ENCODE measurements at places on chromosomes 6 and 20.
A peak's percentile ranks its signal among the peaks of the same experiment; 100 is the strongest.

GRCh38 chr6:117783279-117783678 is 108.0 kb downstream of the NUS1 start:
- no peak for DNase-seq

DNA sequence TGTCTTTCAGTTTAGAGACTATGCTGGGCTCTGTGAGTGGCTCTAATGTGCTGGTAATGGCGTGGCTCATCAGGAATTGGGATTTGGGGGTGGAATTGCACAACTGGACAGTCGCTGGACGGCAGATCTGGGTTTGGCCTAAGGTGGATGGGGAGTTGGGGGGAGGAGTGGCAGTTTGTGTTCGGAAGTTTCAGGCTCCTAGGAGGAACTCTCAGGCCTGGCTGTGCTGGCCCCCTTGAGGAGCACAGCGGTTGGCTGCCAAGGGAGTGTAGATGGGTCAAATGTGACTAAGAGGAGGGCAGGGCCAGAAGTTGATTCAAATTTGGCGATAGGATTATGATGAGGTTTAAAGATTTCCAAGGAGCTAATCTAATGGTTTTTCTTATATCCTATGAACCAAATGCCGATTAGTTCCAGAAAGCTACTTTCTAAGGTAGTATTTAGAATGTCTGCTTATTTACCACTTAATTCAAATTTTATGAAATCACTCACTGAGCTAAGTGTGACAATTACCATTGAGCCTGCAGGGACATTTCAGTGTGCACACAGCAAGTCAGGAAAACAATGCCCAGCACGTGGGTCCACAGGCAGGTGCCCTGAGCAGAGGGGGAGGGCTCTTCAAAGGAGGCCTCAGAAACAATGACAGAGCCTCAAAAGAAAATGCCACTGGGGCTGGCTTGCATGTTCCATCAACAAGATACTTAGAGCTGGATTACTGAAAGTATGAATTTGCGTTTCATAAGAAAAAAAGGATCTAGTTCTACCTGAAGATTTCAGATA is 111.0 kb downstream of the GJA10 start:
- DNase-seq = no peak

- no peak for DNase-seq
Measured at GRCh38 chr6:7200598-7201443, 93.1 kb downstream of the RREB1 start.

- DNase-seq = peak; percentile 61
Measured at GRCh38 chr20:20360464-20360863, 7.4 kb upstream of the INSM1 start.

GRCh38 chr6:35007016-35007415 is 118.0 kb downstream of the ANKS1A start:
- no peak for DNase-seq

GRCh38 chr20:52103913-52104545 is 87.5 kb downstream of the ZFP64 start:
- no peak for DNase-seq

GRCh38 chr6:15961635-15962448 is 167.0 kb upstream of the MYLIP start:
- DNase-seq = no peak

DNA sequence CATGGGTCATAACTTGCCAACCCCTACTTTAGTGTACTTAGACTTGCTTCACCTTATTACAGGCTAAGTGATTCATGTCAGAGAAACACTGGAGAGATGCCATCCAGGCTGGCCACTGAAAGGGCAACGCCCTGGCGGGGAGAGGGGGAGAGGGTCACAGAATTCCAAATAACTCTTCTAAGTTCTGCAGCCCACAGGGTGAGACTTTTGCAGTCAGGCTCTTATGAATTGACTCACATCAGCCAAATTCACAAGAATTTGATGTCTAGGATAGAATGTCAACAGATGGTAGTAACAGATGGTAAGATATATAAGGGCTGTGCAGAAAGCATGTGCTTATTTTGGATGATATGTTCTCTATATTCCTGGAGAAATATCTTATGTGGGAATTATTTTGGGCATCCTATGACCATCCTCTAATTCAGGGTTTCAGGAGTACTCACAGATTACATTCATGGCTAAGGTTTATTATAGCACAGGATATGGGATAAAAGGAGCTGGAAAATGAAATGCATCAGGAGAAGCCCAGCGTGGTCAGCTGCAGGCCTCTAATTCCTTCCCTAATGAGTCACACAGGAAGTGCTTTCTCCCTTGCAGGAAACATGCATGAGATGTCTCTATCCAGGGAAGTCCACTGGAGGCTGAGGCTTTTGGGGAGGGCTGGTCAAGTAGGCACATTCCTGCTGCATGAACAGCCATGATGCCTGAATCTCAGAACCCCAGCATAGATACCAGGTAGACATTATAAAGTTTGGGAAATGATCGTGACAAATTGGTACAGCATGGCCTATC is 58.7 kb upstream of the RIN2 start:
- peak; percentile 38 for DNase-seq

DNA sequence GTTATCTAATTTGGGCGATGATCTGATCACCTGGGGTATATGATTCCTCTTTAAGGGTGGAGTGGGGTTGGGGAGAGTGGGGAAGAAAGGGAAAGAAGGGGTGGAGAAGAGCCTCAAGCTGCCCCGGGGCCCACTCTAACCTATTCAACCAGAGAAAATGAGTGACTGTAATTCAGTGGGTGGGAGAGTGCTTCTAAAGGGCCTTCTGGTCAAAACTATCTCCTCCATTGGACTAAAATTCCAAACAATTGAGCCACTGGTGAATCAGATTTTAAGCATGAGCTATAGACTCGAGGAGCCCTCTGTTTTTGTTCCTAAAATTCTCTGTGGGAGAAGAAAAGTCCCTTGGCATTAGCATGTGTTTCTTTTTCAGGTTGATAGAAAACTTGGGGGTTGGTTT is 296.8 kb downstream of the CLIC5 start:
- DNase-seq = no peak

DNA sequence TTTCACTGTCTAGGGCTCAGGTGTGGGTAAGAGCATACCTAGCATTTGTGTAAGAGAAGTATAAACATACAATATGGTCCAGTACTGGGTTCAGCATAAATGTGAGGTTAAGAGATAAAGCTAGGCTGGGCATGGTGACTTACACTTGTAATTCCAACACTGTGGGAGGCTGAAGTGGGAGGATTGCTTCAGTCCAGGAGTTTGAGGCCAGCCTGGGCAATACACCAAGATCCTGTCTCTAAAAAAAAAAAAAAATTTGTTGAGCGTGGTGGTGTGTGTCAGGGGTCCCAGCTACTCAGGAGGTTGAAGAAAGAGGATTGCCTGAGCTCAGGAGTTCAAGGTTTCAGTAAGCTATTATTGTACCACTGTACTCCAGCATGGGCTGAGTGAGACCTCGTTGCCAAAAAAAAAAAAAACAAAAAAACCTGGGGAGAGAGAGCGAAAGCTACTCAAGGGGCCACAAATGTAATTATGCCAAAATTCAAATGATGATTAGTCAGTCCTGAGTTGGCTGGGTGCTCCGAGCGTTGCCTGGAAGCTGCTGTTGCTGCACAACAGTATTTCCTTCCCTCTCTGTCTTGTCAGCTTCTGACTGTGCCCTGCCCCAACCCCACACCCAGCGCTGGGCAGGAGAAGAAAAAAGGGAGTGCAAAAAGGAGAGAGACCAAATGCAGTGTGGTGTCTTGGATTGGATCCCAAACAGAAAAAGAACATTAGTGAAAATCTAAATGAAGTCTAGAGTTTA is 24.0 kb downstream of the CMTR1 start:
- no peak for DNase-seq

DNA sequence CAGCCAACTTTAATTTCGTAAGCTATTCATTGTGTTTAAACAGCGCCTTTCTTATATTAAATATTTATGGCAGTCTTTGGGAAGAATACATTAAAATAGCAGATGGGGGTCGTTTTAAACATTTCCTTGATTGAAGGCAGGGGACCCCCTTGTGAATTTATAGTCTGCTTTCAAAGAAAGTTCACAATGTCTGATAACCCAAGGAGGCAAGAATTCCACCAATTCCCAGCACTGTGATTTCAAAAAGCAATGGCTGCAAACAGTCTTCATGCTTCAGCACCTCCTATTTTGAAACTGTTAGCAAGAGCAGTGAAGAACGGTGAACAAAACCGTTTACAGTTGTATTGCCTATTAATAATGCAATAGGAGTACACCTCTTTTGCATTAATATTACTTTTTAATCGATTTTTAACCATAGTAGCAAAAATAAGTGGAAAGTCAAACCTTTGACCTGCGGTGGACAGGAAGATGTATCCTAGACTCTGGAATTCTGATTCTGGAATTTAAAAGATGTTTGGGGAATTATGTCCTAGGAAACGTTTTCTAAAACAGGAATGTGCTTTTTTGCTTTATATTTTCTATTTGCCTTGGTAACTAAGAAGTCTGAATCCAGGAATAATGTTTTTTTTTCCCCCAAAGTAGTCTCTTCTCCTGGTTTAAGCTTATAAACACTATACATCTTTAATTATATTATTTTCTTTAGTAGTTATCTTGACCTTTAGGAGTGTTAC is 393.0 kb downstream of the CDKAL1 start:
- DNase-seq = no peak

DNA sequence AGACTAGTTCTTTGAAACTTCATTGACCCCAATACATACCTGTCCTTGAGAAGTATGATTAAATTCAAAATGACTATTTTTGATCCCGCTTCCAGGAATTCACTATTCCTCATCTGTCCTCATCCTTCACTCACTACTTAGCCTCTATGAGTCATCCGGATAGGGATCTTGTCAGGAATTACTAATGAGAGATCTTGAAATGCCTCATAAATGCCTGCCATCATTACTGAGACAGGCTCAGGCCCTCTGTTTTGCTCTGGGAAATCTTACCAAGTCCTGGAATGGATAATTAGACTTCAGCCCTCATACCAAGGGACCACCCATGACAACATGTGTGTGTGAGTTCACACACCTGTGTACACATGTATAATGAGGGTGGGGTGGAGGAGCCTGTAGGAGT is 2.8 kb upstream of the CYP24A1 start:
- no peak for DNase-seq

DNA sequence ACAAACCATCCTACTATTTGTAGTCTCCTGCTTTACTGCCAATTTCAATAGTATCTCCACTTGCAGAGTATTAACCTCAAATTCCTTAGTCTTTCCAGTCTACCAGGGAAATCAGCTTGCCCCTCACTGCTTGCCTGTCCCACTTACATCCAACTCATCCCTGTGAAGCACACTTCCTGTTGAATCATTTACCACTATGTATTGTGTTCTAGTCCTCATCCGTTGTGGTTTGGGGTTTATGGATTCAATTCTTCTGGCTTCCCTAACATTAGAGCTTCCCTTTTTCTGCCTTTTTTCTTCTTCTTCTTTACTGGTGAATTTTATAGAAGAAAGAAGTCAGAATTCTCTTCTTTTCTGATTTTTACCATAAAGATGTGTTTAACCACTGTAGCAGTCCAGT is 5.1 kb upstream of the TXLNB start:
- no peak for DNase-seq

DNA sequence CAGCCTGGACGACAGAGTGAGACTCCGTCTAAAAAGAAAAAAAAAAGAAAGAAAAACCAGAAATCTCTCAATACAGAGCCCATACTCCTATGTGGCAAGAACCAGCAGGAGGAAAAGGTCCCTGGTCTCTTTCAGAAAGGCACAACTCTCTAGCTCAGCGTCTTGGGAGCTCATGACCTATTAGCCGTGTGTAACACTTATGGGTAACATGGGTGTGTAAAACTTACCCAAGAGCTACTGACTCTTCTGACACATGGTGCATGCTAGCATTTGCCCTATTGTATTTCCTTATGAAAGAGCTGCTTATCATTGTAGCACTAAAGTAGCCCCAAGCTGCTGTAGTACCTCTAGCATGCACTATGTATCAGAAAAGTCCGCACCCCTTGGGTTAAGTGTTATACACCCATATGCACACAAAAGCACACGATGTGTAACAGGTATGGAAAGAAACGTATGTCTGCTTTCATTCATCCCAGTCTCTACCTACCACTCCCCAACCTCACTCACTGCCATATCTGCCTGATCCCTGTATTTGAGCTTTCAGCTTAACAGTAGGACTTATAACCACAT is 85.4 kb downstream of the ZMYND8 start:
- no peak for DNase-seq

GRCh38 chr6:82195619-82196018 is 51.9 kb downstream of the IBTK start:
- no peak for DNase-seq

DNA sequence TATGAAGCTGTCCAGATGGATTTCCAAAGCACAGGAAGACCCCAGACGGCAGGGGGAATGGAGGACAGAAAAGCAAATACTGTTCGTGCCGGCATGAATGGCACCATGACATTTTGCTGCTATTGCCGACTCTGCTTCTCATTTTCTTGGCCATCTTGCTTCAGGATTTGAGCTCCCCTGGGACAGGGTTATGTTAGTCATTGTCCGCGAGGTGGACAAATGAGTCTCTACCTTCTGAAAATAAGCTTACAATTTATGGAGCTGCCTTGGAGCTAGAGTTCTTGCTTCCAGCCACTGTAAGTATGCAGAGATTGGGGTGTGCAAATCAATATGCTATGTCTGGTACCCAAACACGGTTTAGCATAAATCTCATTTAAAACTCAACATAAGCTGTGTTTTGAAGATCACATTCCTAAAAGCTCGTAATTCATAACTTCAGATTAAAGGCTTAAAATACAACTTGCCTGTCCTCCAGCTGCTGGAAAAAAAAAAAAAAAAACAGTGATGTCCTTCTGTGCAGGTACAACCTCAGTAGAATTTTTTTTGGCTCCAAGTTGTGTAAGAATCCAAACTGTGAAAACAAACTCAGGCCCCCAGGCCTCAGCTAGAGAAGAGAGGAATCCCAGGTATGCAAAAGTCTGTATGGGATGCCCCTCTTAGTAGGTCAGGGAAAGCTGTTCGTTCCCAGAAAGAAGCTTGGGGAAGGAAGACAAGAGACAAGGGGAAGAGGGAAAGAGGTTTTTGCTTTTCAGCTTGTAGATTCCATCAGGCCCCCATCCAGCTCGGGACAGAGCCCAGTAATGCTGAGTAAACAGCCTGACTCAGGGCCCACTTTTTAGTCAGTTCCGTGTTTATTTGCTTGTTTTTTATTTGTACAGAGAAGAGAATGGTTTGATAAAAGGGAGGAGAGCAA is 184.2 kb upstream of the FOXA2 start:
- no peak for DNase-seq

Measured in A549 (cell line).